NCI-H2171 treated with DMSO at 0.1 percent for 48 hours (cell line): ENCODE measurements at places on chromosomes 1 and 21.

DNA sequence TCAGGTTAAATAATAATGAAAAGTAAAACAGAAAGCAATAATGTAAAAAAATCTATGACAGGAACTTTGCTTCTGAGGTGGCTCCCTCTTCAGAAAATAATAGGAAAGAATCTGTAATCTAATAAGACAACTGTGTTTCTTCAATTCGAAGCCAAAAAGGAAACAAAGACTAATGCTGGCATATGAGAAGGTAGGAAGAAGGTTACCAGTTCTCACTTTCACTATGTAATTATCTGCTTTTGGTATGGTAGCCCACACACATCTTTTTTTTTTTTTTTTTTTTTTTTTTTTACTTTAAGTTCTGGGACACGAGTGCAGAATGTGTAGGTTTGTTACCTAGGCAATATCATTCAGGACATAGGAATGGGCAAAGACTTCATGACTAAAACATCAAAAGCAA, 47.1 kb downstream of the COP1 start:
- DNase-seq: no peak

DNA sequence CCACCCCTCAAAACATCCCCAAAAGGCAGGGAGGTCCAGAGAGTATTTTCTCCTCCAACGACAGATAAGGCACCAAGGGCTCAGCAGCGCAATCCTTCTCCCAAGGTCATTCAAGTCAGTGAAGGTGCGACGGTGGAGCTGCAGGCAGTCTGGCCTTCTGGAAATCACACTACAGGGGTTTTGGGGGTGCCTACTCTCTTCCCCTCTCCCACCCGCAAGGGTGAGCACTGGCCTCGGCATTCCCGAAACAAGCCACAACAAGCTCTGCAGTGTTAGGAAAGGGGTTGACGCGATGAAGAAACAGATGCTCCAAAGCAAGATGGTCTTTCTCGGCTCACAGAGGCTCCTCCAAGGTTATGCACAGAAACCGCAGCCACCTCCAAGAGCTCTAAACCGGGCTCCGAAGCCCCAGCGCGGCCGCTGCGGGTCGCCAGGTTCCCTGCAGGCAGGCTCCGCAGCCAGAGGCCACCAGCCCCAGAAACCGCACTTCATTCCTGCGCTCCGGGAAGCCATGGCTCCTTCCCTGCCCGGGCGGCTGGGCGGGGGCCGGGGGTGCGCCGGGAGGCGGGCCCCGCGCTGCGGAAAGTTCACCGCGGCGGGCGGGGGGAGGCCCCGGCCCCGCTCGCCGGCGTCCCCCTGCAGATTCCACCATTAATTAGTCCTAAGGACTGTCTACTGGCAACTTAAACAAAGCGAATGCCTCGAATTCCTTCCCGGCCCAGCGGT, 1.1 kb downstream of the LUZP1 start:
- peak; percentile 55 for DNase-seq

GRCh38 chr1:156356875-156357534, 12.0 kb upstream of the RHBG start:
- peak; percentile 86 for DNase-seq

- DNase-seq: peak; percentile 58
These were observed 124.0 kb downstream of the SYT2 start for GRCh38 chr1:202586018-202586821.

DNA sequence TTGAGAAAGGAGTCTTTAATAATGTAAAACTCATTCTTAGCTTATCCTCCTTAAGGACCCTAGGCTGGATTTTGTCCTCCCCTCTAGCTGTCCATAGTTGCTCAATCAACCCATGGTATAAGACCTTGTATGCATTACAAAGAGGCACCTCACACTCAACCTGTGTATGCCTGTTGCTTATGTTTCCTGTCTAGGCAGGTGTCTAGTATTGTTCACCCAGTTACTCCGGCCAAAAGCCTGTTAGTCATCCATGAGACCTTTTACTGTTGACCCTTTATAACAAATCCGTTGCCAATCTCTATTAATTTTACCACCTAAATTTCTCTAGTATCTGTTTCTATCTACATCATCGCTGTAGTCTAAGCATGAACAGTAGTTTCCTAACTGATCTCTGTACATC, 3.7 kb downstream of the LYPLAL1 start:
- no peak for DNase-seq

- DNase-seq: no peak
These were observed 15.6 kb downstream of the NIBAN1 start for GRCh38 chr1:184958554-184959353.

DNA sequence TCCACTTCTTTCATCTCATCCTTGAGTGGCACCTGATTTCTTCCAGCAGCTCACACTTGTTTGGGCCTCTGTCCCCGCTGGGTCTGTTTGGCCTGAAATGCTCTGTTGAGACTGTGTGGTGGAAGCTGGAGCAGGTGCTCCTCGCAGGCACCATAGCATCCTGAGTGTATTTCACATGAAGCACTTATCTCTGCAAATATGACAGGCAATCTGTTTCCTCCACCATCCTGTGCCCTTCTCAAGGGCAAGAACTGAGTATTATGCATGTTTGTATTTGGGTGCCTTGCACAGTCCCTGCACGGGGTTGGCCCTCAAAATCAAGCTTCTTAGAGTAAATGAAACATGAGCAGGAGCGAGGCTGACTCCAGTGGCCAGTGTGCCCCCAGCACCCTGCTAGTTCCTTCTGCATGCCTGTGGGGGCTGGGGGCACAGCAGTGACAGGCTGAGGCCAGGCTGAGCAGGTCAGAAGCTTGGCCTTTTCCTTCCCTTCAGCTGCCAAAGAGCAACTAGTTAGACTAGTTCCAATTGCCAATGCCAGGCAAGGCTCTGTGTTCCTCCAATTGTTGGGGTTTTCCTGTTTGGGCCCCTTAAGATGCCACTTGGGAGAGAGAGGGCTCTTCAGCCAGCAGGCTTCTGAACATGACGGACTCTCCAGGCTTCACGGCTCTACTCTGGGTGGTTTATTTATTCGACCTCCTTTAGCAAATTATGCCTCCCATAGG, 129.6 kb upstream of the ATP1A1 start:
- peak; percentile 51 for DNase-seq

DNA sequence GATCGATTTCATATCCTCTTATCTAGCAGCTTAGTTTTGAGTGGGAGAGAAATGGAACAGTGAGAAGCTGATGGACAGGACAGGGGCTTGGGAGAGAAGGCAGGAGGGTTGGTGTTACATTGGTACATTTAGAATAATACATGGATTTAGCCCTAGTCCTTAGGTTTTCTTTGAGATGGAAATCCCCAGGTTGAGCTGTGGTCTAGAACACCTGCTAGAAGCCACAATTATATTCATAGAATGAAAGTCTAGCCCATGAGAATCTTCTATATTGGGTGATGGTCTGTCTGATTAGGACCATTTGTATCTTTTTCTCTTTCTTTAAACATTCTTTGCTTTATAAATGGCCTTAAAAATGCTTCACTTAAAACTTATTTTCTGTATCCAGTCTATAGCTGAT, 19.9 kb downstream of the CRNN start:
- no peak for DNase-seq

GRCh38 chr21:20545454-20545853, 452.8 kb upstream of the NCAM2 start:
- no peak for DNase-seq
